Stimulated activated CD8-positive, alpha-beta memory T cell treated with anti-CD3 and anti-CD28 coated beads, Interleukin-15, amount 100 ng/mL, for 1 hour (primary cell): ENCODE measurements at places on chromosomes 7 and 10.

DNA sequence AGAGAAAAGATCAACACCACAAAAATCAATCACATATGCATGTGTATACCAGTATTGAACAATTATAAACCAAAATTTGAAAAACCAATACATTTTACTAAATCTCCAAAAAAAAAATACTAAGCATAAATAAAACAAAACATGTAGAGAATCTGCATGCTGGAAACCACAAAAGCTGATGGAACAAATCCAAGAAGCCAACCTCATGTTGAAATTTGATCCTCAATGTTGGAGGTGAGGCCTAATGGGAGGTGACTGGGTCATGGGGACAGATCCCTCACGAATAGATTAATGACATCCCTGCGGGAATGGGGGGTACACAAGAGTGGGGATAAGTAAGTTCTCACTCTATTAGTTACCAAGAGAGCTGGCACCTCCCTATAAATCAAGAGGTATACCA is 82.5 kb downstream of the OAT start:
- no peak for DNase-seq

- no peak for DNase-seq
Observed at GRCh38 chr10:100502926-100503494, 16.7 kb downstream of the SEC31B start.

DNA sequence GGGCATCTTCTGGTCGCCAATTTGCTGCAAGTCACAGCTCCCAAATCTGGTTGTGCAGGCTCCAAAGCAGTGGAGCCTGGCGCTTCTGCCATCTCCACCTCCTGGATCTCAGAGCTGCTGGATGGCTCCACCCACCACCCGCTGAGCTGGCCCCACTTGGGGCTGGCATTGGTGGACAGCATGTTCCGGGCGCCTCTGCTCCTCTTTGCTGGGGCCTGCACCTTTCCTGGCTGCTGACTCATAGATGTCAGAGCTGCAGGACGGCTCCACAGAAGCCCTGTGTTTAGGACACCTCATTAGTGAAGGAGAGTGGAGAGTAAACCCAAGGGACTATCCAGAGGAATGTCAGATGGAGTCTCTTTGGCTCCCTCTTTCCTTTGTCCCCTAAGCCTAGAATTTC is 27.4 kb downstream of the MAPK8 start:
- no peak for DNase-seq

DNA sequence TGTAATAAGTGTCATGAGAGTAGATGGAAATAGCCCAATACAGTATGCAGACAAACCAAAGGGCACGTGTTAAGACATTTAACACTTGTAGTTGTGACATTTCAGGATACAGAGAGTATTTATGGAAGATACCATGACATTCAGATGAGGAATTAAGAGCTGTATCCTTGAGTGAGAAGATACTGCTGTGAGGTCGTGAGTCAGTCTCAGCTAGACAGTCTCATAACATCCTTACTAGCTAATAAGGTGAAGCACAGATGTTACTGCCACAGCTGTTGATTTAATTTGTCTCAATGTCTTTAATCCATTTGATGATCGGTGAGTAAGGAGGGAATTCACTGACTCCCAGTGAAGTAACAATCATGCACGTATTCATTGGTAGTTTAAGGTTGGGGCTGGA is 288.0 kb upstream of the AKR1E2 start:
- DNase-seq: no peak

DNA sequence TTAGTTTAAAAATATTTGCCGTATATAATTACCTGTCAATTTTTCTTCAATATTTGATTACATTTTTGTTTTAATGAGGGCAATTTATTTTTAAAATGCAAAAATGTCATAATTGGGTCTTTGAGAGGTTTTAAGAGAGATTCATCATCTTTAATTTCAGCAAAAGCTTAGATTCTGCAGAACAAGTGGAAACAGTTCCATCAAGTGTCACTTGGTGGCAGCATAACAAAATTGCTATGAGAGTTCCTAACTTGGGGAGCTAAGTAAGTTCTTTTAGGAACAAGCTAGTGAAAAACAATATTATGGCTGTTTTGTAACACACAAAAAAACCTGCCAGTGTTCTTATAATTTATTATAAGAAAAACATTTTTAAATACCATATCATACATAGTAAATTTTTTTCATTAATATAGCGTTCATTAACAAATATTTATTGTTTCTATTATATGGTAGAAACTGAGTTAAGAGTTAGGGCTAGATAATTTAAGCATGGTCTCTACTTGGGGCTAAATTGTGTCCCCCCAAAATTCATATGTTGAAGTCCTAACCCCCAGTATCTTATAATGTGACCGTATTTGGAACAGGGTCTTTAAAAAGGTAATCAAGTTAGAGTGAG is 155.2 kb downstream of the MAGI2 start:
- no peak for DNase-seq

- DNase-seq: no peak
Observed at GRCh38 chr7:13538669-13539068, 450.8 kb downstream of the ETV1 start.
